ENCODE measurements at places on chromosomes 16 and 17. TPM values are rescaled to one million over a fixed set of nuclear protein-coding genes. Genes with fewer than 3 reads are reported as not detected.
A peak's percentile ranks its signal among the peaks of the same experiment; 100 is the strongest.

- no peaks in the 10 kb centered on the region for H3K27me3 ChIP-seq
- no peak overlapping the region for H3K4me3 ChIP-seq
- H3K27ac ChIP-seq, result no peak overlapping the region
- H3K36me3 ChIP-seq, result no peaks in the 10 kb centered on the region
- no peaks in the 10 kb centered on the region for H3K4me1 ChIP-seq
- no peak for DNase-seq
Observed at GRCh38 chr17:80969674-80970043, 22.0 kb upstream of the CHMP6 start.

The QRICH2 gene
- 6.4 TPM for total RNA-seq

The MSLN gene
- total RNA-seq, result 4.5 TPM

- H3K27ac ChIP-seq, result no peak overlapping the region
- peaks cover 71% of the 10 kb centered on the region for H3K36me3 ChIP-seq
- DNase-seq, result peak; percentile 17
- no peaks in the 10 kb centered on the region for H3K27me3 ChIP-seq
Observed at GRCh38 chr17:61984821-61985220, 57.0 kb upstream of the INTS2 start.

DNA sequence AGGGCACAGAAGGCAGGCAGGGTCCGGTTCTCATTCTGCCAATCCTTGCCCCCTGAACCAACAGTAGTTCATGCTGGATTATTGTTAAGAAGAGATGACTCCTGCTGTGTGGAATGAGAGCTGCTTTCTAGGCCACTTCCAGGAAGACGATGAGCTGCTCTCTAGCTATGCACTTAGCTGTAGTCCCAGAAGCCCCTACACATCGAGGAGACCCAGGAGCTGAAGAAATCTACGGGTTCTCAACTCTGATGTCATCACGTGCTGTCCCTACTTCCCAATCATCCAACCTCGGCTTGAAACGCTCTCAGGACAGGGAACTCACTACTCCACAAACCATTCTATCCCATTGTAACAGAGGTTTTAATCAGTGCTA, 29.0 kb upstream of the EMP2 start:
- H3K27ac ChIP-seq, result peak overlapping the region; percentile 67
- no peaks in the 10 kb centered on the region for H3K36me3 ChIP-seq
- DNase-seq, result peak; percentile 69
- peaks cover 19% of the 10 kb centered on the region for H3K4me1 ChIP-seq

DNA sequence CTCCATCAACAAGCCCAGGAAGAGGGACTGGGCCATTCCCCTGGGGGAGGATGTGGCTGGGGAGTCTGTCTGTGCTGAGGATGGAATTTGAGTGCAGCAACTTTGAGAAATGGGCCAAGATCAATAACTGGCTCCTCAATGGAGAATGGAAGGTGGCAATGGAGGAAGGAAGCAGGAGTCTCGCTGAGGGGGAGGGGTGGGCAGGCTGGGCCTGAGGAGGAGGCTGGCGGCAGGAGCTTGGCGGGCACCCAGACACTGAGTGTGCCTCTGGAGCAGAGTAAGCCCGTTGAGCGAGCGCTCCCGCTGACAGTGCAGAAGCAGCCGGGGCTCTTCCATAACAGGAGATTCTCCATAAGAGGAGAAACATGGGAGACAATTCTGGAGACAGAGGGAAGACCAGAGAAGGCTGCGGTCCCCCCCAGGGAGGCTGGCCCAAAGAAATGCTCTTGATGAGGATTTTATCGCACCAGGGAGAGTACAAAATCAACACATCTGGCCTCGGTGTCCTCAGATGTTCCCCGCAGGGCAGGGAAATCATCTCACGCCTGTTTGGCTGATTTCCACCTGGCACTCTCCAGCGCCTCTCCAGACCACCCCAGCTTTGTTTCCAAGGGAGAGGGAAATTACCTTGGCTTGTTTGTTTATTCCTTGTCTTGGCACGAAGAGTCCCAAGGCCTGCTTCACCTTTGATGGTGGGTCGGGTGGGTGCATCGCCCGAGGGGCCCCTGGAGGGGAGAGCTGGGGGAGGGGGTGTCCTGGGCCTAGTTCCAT, 2.8 kb upstream of the MMP15 start:
- peaks cover 30% of the 10 kb centered on the region for H3K4me1 ChIP-seq
- H3K36me3 ChIP-seq, result no peaks in the 10 kb centered on the region
- H3K27me3 ChIP-seq, result no peaks in the 10 kb centered on the region
- peak overlapping the region; percentile 31 for H3K27ac ChIP-seq

The SLC13A2 gene
- not detected for total RNA-seq

- no peak for DNase-seq
- H3K4me1 ChIP-seq, result no peaks in the 10 kb centered on the region
- no peaks in the 10 kb centered on the region for H3K36me3 ChIP-seq
- H3K4me3 ChIP-seq, result no peak overlapping the region
Observed at GRCh38 chr17:77933777-77934398, 24.6 kb upstream of the TNRC6C start.

- no peaks in the 10 kb centered on the region for H3K27me3 ChIP-seq
- DNase-seq, result peak; percentile 79
- H3K4me3 ChIP-seq, result peak within 1 kb of the TSS; percentile 85
- H3K36me3 ChIP-seq, result no peaks in the 10 kb centered on the region
- H3K4me1 ChIP-seq, result peaks cover 21% of the 10 kb centered on the region
Observed at GRCh38 chr16:720990-721764, at the start of gene ANTKMT. TSS of gene ANTKMT (plus strand) at chr16:721146. CDS start at chr16:721275, 129 bp downstream.

The USP36 gene
- total RNA-seq, result 27.8 TPM

DNA sequence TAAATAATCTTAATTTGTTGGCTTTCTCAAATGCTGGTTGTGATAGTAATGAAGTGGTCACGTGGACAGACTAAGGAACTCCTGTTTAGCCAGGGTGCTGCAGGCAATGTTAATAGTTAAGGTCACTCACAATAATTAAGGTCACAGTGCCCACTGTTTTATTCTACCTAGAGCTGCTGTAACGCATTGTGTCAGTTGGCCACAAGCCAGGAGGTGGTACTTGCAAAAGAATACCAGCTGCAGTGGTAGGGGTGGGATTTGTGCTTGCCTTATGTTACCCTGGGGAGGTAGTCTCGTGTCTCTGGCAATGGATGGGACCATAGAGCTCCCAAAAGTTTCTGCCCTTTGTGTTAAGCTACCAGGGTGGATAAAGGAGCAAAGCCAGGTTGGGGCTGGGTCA, 969.1 kb upstream of the CDH8 start:
- H3K27me3 ChIP-seq, result no peaks in the 10 kb centered on the region
- no peak overlapping the region for H3K27ac ChIP-seq
- no peaks in the 10 kb centered on the region for H3K36me3 ChIP-seq

DNA sequence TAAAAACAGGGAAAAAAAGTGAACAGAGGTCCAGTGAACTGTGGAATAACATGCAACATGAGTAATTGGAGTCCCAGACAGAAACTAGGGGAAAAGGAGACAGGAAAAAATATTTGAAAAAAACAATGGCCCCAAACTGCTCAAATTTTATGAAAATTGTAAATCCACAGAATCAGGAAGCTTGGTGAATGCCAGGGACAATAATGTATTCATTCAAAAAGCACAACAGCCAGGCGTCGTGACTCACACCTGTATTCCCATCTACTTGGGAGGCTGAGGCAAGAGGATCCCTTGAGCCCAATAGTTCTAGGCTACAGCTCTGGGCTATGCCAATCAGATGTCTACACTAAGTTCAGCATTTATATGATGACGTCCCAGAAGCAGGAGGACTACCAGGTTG, 23.7 kb downstream of the NCOR1 start:
- no peaks in the 10 kb centered on the region for H3K27me3 ChIP-seq
- no peak overlapping the region for H3K27ac ChIP-seq
- no peak overlapping the region for H3K4me3 ChIP-seq
- peaks cover 7% of the 10 kb centered on the region for H3K36me3 ChIP-seq
- no peaks in the 10 kb centered on the region for H3K4me1 ChIP-seq

GRCh38 chr17:66449418-66449977, 147.1 kb downstream of the PRKCA start:
- DNase-seq, result no peak
- H3K4me3 ChIP-seq, result no peak overlapping the region
- H3K27me3 ChIP-seq, result no peaks in the 10 kb centered on the region

The GLP2R gene
- total RNA-seq, result not detected

The ZNF668 gene
- 16.2 TPM for total RNA-seq

The PHOSPHO1 gene
- total RNA-seq, result not detected

GRCh38 chr16:67435758-67436164, 4.8 kb downstream of the HSD11B2 start:
- H3K4me1 ChIP-seq, result no peaks in the 10 kb centered on the region
- no peak overlapping the region for H3K4me3 ChIP-seq
- peaks cover 31% of the 10 kb centered on the region for H3K27me3 ChIP-seq
- H3K27ac ChIP-seq, result no peak overlapping the region

GRCh38 chr17:8223356-8224126, 13.2 kb upstream of the AURKB start:
- H3K4me3 ChIP-seq, result peak overlapping the region; percentile 61
- peaks cover 9% of the 10 kb centered on the region for H3K36me3 ChIP-seq
- peak; percentile 53 for DNase-seq
- no peaks in the 10 kb centered on the region for H3K27me3 ChIP-seq
- H3K27ac ChIP-seq, result peak overlapping the region; percentile 87

GRCh38 chr17:40615068-40615840, 32.4 kb downstream of the SMARCE1 start:
- no peak overlapping the region for H3K27ac ChIP-seq
- peak; percentile 64 for DNase-seq

The MT1A gene
- not detected for total RNA-seq

DNA sequence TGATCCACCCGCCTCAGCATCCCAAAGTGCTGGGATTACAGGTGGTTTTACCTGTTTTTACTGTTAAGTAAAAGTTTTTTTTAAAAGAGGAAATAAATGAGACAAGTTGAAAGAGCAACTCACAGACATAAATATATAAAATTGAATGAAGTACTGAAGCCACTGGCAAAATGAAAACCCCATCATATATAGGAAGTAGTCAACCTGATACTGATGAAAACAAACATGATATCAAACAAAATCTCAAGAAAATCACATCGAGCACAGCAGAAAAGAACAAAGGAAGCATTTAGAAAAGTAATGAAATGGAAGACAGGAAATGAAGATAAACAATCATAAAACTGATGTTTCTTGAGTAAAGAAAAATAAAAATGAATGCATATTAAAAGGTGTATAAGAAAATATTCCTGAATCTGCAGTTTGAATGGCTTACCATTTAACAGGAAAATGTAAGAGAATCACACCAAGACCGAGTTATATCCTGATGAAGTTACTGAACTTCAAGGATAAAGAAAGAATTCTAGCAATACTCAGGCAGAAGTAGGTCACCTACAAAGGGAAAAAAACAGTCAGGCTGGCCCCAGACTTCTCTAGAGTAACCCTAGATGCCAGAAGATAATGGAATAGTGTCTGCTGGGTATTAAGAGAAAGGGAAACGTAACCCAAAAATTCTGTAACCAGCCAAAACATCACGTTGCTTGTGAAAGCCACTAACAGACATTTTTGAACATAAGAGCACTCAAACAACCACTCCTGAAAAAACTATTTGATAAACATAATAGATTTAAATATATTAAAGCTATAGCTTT, 31.5 kb downstream of the UBE2G1 start:
- no peak overlapping the region for H3K4me3 ChIP-seq
- no peak for DNase-seq
- H3K36me3 ChIP-seq, result no peaks in the 10 kb centered on the region
- peak overlapping the region; percentile 29 for H3K27ac ChIP-seq

The CDK5R1 gene
- 1.7 TPM for total RNA-seq

The CMTM4 gene
- total RNA-seq, result 61.6 TPM

The CES3 gene
- 12.8 TPM for total RNA-seq

- no peaks in the 10 kb centered on the region for H3K36me3 ChIP-seq
- DNase-seq, result no peak
- H3K27ac ChIP-seq, result no peak overlapping the region
- no peak overlapping the region for H3K4me3 ChIP-seq
Observed at GRCh38 chr17:29764217-29764616, 141.5 kb upstream of the CORO6 start.

The ZG16 gene
- total RNA-seq, result not detected

The NKD1 gene
- 1.8 TPM for total RNA-seq

The RPS15A gene
- total RNA-seq, result 1,850 TPM

GRCh38 chr17:78142119-78142861, 3.9 kb upstream of the C17orf99 start:
- peaks cover 22% of the 10 kb centered on the region for H3K4me1 ChIP-seq
- no peaks in the 10 kb centered on the region for H3K36me3 ChIP-seq
- no peak for DNase-seq
- no peak overlapping the region for H3K4me3 ChIP-seq

DNA sequence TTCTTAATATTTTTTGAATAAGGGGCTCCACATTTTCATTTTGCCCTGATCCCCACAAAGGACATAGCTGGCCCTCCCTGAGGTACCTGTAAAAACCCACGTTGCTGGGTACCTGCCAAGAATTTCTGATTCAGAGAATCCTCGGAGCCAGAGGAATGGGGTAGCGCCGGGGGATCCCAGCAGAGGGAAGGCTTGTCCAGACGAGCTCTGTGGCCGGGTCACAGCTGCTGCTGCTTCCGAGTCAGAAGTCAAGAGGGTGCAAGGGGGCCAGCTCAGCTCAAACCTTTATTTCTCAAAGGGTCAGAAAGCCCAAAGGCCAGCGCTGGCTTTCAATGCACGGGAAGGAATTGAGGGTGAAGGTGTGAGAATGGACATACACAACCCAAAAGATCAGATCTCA, 68.9 kb upstream of the SDK2 start:
- peaks cover 9% of the 10 kb centered on the region for H3K4me1 ChIP-seq
- no peaks in the 10 kb centered on the region for H3K36me3 ChIP-seq
- H3K27ac ChIP-seq, result no peak overlapping the region
- DNase-seq, result no peak
- H3K4me3 ChIP-seq, result no peak overlapping the region

GRCh38 chr17:12568358-12569251, 97.1 kb upstream of the MYOCD start:
- no peak for DNase-seq
- H3K27me3 ChIP-seq, result no peaks in the 10 kb centered on the region
- no peak overlapping the region for H3K4me3 ChIP-seq
- H3K27ac ChIP-seq, result peak overlapping the region; percentile 41

GRCh38 chr17:43531955-43532354, 14.2 kb downstream of the ETV4 start:
- no peak overlapping the region for H3K4me3 ChIP-seq
- no peaks in the 10 kb centered on the region for H3K36me3 ChIP-seq
- no peak overlapping the region for H3K27ac ChIP-seq

GRCh38 chr16:68445458-68445857, 2.9 kb downstream of the SMPD3 start:
- DNase-seq, result peak; percentile 50
- no peaks in the 10 kb centered on the region for H3K36me3 ChIP-seq
- H3K27ac ChIP-seq, result no peak overlapping the region

The CCL7 gene
- not detected for total RNA-seq

GRCh38 chr16:62342216-62342615, 306.0 kb upstream of the CDH8 start:
- H3K4me3 ChIP-seq, result no peak overlapping the region
- H3K36me3 ChIP-seq, result no peaks in the 10 kb centered on the region
- H3K27me3 ChIP-seq, result no peaks in the 10 kb centered on the region
- no peak for DNase-seq

DNA sequence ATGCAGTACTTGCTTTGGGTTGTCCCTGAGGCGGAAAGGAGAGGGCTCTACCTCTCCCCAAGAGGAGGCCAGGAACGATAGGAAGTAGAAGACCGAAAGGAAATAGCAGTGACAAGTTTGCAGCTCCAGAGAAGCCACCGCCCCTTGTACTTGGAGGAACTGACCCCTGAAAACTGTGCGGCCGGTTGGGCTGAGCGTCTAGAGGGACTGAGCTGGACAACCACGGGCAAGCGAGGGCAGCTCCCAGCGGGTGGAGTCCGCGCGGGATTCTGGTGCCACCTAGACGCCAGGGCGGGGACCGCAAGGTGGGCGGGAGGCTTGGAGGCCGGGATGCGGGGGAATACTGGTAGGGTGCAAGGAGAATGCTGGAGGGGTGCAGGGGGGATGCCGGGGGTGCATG, 1.3 kb upstream of the SLC6A4 start:
- peak; percentile 86 for DNase-seq
- peaks cover 4% of the 10 kb centered on the region for H3K4me1 ChIP-seq
- no peaks in the 10 kb centered on the region for H3K36me3 ChIP-seq
- peaks cover 88% of the 10 kb centered on the region for H3K27me3 ChIP-seq
- H3K4me3 ChIP-seq, result no peak overlapping the region

The ABCC3 gene
- not detected for total RNA-seq

The HSPB9 gene
- total RNA-seq, result 0.67 TPM

All from cardiac muscle cell (in vitro differentiated cells and primary cell).